ENCODE measurements at places on chromosomes 1 and 21.

DNA sequence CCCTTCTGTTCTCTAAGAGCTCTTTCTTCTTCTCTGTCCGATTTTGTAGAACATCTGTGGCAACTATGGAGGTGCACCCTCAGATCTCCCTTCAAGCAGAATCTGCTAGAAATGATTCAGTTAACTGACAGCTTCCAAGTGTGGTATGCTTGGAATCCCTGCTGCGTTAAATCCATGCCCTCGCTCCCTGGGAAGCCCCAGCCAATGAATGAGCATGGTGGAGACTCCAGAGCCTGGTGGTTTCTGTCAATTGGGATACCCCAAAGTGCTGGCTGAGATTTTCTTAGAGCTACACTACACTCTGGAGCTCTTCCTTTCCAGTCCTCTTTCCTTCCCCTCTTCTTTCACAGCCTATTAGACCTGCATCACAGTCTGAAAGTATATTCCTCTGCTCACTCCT lies 116.3 kb upstream of the C1orf21 start:
- DNase-seq: no peak

- DNase-seq: no peak
Measured at GRCh38 chr1:175167861-175168260, 24.7 kb downstream of the KIAA0040 start.

DNA sequence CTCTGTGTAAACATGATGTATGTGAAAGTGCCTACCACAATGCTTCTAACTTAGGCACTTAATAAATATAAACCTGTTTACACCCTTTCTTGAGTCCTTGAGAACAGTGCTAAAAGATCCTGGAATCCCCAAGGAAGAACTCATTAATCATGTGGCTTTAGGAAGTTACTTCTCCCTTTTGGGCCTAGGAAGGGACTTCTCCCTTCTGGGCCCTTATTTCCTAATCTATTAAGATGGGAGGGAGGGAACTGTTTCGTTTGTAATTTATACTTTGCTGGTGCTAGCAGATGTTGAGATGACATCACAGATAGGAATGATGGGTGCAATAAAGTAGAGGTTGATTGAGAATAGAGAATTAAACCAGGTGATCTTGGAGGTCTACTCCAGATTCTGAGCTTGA lies 1.2 kb downstream of the BTF3L4 start:
- DNase-seq: no peak

DNA sequence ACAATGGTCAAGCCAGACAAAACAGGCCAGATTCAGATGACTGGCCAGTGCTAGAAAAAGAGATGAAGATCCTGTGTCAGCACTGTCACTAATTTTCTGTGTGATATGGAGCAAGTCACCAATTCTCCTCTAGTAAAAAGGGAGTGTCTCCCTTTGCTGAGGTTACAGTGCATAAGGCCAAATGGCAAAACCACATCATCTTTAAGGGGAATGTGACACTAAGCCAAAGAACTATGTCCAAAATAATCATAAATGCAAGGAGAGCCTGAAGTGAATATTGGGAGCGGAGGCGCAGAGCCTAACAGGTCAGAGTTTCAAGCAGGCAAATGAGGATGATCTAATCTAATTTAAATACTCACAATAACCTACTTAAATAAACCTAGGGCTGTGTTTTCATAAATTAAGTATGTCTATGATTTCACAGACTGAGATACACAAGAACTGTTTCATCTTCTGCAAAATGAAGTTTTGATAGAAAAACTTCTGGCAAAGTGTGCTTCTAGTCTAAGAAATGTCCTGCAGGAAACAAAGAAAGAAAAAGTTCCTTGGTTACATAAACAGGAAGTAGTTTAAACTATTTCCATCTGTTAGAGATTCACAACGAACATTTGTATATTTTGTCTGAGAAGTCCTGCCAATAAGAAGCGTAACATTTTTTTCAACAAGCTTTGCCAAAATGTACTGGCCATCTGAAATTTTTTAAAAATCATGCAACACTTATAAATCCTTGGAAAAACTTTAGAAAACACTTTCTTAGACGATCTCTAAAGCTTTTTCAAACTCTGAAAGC lies 290.2 kb downstream of the LRRC40 start:
- no peak for DNase-seq

DNA sequence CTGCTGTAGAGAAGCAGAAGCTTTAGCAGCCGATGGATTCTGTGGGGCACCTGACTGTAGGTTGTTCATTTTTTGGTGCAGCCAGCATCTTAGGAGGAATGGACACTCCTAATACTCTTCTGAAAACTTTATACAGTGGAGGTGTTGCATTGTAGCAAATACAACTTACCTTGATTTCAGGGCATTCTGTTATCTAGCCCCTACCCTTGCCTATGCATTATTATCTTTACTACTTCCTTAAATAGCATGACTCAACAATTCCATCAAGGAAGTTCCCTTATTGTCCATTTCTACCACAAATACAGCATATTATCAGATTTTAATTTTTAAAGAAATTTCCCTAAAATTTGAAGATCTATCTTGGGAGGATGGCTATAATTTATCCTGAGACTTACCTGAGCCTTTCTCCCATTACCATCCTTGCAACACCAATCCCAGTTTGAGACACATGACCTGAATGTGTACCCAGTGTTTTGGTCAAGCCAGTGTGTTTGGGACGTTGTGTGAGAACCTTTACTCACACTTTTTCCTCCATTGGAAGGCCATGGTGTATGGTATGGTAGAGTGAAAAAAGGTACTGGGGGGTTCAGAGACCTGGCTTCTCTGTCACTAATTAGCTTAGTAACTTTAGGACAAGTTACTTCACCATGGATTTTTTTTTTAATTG lies 9.2 kb downstream of the POU2F1 start:
- DNase-seq: no peak

DNA sequence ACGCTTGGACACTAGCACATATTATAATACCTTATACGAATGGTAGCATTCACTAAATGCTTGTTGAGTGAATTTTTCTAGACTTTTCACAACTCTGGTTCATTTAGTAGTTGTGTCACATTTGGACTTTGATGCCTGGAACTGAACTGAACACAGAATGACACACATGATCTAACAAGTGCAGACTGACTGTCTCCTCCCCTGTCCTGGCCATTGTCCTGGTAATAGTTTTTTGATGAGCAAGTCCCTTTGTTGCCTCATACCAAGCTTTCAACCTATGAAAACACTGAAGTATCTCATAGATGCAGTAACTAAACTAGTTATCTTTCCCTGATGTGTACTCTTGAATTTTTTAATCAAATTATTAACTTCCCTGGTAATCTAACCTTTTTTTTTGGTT lies 66.4 kb downstream of the LRRC8D start:
- no peak for DNase-seq

- no peak for DNase-seq
Measured at GRCh38 chr1:50417946-50418599, 5.2 kb downstream of the DMRTA2 start.

- DNase-seq: no peak
Measured at GRCh38 chr21:44413566-44414290, 41.6 kb upstream of the LRRC3 start.

- no peak for DNase-seq
Measured at GRCh38 chr1:15028616-15029015, 124.9 kb upstream of the TMEM51 start.

DNA sequence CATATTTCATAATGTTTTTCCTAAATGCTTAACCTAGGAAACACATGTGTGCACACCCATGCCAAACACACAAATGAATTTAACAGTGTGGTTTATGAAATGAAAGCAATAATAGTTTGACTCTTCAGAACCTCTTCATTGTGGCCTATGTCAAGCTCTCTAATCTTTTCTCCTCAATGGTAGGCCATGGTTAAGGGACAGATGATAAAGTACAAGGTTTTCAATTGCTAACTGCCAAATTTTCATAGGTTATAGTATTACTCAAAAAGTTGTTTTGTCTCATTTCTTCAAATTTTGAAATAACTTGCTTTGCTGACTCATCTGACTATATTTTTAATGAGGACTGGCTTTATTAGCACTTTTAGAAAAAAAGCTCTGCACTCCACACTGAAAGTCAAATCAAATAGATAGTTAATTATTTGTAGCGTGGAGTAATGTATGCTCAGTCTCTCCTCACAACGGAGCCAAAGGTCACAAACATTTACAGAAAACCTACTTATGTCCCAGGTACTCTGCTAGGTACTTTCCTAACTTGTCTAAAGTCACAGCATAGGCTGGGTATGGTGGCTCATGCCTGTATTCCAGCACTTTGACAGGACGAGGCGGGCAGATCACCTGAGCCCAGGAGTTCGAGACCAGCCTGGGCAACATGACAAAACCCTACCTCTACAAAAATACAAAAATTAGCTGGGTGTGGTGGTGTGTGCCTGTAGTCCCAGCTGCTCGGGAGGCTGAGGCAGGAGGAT lies 3.0 kb upstream of the ADCY10 start:
- DNase-seq: no peak

- no peak for DNase-seq
Measured at GRCh38 chr1:45535988-45536766, 14.4 kb upstream of the AKR1A1 start.

- no peak for DNase-seq
Measured at GRCh38 chr21:14744368-14744767, 198.3 kb upstream of the SAMSN1 start.

DNA sequence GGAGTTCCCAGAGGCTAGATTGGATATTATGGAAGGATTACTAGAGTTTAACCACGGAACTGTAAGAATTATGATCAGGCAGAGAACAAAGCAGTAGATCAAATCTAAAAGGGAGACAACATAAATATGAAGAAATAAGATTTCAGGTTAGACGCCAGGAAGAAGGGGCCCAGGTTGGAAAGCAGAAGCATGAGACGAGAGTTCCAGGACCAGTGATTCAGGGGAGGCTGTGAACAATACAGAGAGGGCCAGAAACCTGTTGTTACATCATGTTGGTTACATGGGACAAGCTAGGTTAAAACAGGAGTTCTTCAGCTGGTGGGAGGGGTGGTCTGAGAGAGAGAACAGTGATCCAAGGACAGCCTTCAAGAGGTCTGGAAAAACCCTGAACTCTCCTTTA lies 128.4 kb upstream of the MROH9 start:
- no peak for DNase-seq

GRCh38 chr1:31366796-31367195 lies 6.1 kb downstream of the FABP3 start:
- DNase-seq: no peak

GRCh38 chr1:53182716-53183094 lies 13.9 kb upstream of the CPT2 start:
- DNase-seq: no peak

GRCh38 chr1:208034135-208034534 lies 123.2 kb upstream of the CD34 start:
- no peak for DNase-seq

DNA sequence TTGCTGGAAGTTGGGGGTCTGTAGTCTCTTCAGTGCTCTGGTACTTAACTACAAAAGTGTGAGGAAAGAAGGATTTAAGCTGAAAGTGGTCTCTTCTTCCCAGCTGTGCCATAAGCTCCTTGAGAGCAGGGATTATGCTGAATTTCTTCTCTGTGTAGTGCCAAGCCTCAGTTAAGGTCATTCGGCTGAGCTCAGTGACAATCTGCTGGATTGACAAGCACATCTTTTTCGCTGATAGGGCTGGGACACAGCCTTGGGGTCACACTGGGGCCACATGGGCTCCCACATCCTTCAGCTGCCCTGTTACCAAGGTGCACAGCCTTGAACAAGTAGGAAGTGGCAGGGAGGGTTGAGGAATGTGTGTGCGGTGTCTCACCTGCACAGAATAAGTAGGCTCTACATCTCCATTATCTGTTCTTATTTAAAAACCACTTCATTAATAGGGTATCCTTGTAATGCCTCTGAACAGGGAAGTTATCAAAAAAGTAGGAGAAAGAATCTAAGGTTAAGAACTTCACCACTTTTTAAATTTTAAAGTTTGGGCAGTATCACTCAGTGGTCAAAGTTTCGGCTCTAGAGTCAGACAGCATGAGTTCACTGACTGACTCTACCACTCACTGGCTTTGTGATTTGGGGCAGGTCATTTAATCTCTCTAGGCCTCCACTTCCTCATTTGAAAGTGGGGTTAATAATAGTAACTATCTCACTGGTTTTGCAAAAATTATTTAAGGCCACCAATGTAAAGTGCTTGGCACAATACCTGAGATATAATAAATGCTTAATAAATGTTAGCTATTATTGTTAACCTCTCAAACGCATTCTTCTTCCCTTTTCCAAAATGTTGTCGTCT lies 10.3 kb downstream of the ZBTB40 start:
- DNase-seq: no peak

GRCh38 chr1:217614200-217614712 lies 16.6 kb downstream of the GPATCH2 start:
- DNase-seq: no peak

DNA sequence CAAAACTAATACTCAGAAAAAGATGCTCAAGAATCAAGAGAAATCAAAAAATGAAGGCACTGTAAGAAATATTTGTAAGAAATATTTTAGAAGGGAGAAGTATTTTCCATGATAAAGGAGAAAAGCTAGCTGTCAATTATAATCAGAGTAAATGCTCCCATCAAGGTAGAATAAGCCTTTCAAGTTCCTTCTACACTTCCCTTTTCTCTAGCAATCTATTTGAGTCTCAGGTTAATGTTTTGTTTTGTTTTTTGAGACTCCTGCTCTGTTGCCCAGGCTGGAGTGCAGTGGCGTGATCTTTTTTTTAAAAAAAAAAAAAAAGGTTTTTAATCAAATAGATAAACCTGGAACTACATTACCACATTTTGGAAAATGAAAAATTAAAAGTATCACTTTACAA lies 33.3 kb downstream of the PUM1 start:
- no peak for DNase-seq

DNA sequence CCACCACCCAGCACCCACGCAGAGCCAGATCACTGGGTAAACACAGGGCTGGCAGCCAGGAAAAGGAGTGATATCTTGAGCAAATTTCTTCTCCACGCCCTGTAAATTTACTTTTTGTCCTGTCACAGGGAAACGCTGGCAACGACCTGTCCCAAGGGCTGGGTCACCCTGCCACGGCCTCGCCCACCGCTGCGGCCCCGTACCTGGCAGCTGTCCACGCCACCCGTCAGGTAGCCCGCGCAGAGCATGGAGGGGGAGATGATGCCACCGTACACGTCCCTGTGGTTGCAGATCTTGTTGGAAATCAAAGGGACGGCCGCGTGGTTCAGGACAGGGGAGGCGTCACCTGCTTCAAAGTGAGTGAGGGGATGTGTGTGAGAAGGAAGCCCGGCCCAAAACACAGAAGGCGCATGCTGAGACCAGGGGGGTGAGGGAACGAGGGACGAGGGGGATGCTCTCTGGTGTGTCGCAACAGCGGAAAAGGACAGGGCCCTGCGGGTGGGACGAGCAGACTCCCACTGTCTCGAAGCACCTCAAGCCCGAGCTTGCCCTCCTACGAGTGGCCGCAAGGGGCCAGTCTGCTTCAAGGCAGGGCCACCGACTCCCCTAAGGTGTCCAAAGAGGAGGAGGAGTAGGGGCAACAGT lies 10.1 kb upstream of the TFF1 start:
- DNase-seq: no peak

DNA sequence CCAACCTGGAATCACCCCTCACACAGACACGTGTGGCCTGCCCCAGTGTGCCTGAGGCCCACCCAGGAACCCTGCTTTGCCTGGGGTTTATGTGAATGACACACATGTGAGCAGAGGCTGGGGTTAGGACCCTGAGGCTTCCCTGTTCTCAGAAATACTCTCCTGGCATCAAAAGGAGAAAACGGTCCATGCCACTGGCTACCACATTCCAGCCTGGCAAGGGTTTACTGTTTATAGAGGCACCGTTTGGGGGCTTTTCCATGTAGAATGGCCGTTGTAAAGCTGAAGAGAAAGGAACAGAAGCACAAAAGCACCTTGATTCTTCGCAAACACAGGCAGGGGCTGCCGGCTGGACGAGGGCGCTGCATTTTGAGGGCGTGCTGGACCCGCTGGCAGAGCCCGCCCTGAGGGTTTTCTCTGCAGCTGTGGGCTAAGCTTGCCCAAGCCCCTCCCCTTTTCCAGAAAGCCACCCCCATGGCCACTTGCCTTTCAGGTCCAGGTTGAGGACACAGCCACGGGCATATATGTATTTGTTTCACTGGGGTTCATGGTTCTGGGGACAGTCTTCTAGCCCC lies 13.0 kb downstream of the TFF3 start:
- no peak for DNase-seq
